Spleen (tissue), 13 donors: ENCODE measurements at places on chromosomes 5 and 9. TPM values are rescaled to one million over a fixed set of nuclear protein-coding genes. Genes with fewer than 3 reads are reported as not detected.
A peak's percentile ranks its signal among the peaks of the same experiment; 100 is the strongest.

PKD2L2 gene
- not detected for total RNA-seq

PCDHB9 gene
- total RNA-seq, result 0.74 TPM

TMCO6 gene
- total RNA-seq, result 28.4 TPM

C5orf58 gene
- total RNA-seq, result not detected

SLC6A19 gene
- total RNA-seq, result not detected

IFNK gene
- not detected for total RNA-seq

DNA sequence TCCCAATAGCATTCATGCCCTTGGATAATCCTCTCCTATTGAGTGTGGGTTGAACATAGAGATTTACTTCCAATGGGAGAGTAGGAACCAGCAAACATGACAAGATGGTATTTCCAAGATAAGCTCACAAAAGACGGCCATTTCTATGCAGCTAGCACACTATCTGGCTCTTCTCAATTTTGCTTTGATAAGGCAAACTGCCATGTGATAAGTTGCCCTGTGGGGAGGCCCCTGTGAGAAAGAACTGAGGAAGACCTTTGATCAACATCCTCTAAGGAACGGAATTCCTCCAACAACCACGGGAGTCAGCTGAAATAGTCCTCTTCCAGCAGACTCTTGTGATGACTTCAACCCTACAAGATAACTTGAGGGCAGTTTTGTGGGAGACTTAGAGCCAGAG lies 211.9 kb upstream of the TRPM3 start:
- H3K27me3 ChIP-seq, result no peaks in the 10 kb centered on the region
- no peaks in the 10 kb centered on the region for H3K4me1 ChIP-seq
- no peak for DNase-seq
- H3K4me3 ChIP-seq, result no peak overlapping the region
- no peaks in the 10 kb centered on the region for H3K36me3 ChIP-seq

DNA sequence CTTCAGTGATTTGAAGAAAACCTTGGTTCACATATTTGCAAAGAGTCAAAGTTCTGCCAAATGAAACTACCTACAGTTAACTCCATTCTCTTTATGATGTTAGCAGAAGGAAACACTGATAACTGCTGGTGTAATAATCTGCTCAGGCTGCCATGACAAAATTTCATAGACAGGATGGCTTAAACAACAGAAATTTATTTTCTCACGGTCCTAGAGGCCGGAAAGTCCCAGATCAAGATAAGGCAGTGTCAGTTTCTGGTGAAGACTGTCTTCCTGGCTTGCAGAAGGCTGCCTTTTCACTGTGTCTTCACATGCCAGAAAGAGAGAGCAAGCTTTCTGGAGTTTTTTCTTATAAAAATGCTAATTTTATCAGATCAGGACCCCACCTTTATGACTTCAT lies 102.4 kb upstream of the PARP8 start:
- H3K4me3 ChIP-seq, result no peak overlapping the region
- no peak overlapping the region for H3K27ac ChIP-seq
- no peak for DNase-seq
- no peaks in the 10 kb centered on the region for H3K36me3 ChIP-seq

DNA sequence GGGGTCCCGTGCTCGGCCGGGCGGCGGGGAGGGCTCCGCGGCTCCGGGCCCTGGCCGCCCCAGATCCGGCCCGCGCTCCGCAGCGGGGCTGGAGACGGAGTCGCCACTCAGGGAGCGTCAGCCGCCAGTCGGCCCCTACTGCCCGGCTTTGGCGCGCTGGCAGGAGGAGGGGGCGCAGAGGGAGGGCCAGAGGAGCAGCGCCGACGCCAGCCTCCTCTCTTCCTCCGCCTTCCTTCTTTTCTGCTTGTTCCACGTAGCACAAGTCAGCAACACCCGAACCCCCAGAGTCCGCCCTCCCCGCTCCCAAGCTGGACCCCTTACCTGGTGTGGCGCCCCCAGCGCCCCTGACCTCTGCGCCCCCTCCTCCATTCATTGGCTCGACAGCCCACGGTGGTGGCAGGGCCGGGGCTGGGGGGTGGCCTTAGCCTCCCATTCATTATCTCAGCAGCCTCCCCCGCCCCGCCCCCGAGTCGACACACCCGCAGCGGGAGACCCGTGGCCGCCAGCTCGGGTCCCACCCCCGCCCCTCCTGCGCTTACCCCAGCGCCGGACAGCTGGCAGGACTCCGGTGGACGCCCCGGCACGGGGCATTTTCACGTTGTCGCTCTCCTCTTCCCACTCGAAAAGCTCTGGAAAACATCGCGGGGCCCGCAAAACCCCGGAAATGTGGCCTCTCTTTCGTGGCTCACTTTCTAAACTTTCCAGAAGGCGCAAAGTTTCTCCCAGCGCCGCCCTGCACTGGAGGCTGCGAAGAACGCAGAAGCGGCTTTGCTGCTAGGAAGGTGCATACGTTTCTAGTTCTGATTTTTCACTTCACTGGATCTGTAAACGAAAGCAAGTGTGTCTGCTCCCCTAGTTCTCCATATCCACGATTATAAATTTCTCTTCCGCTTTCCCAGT lies at the start of gene LPAR1:
TSS of gene LPAR1 (minus strand) at position 140 of the 900 bp plus-strand sequence. CDS start 66,353 bp downstream, outside the sequence.
- peak within 1 kb of the TSS; percentile 79 for H3K27ac ChIP-seq
- no peaks in the 10 kb centered on the region for H3K36me3 ChIP-seq
- peak within 1 kb of the TSS; percentile 30 for H3K4me3 ChIP-seq
- H3K27me3 ChIP-seq, result peaks cover 41% of the 10 kb centered on the region

DNA sequence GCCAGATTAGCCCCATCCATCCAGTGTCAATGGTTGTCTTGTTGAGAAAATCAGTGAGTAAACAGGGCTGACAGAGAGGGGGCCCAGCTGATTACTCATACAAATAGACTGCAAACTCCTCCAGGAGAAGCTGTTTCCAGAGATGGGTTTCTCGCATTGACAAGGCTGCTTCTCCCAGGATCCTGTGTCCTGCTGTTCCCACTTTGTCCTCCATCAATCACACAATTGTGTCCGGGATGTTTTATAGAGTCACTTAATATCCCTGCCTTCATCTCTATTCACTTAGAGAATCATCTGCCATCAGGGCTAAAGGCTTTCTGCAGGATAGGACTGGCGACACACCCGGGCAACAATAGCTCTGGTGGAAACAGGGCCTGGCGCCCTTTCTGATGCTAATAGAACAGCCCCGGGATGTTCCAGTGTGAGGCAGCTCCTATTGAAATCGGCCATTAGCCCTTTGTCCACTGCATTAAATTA lies 71.7 kb upstream of the TBCA start:
- peaks cover 12% of the 10 kb centered on the region for H3K27me3 ChIP-seq
- H3K4me3 ChIP-seq, result no peak overlapping the region
- no peak for DNase-seq
- H3K27ac ChIP-seq, result no peak overlapping the region
- H3K4me1 ChIP-seq, result peaks cover 27% of the 10 kb centered on the region

- DNase-seq, result no peak
- H3K4me1 ChIP-seq, result no peaks in the 10 kb centered on the region
- no peaks in the 10 kb centered on the region for H3K36me3 ChIP-seq
- H3K27me3 ChIP-seq, result no peaks in the 10 kb centered on the region
- H3K27ac ChIP-seq, result no peak overlapping the region
Observed at GRCh38 chr5:124180299-124180874, 566.1 kb downstream of the ZNF608 start.

GRCh38 chr5:61311056-61311610 lies 20.9 kb upstream of the ZSWIM6 start:
- H3K4me1 ChIP-seq, result peaks cover 11% of the 10 kb centered on the region
- no peak overlapping the region for H3K4me3 ChIP-seq
- no peak overlapping the region for H3K27ac ChIP-seq
- no peak for DNase-seq
- H3K36me3 ChIP-seq, result no peaks in the 10 kb centered on the region

DNA sequence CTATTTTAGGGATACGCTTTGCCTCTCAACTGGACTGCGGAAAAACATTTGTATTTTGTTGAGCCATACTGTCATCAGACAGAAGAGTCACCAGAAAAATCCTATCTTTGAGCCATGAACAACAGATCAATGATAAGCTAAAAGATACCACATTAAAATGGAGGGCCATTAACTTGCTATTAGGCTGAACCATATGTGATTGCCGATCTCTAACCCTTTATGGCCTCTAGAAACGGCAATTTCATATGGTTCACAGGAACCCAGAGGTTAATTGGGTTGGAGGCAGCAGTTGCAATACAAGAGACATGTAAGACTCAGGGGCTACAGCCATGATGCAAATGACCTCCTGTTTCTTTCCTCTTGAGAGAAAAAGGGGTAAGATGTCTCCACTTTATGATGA lies 69.8 kb downstream of the MYO10 start:
- no peak for DNase-seq
- H3K4me3 ChIP-seq, result no peak overlapping the region
- H3K4me1 ChIP-seq, result peaks cover 3% of the 10 kb centered on the region
- no peak overlapping the region for H3K27ac ChIP-seq
- H3K36me3 ChIP-seq, result no peaks in the 10 kb centered on the region
